Astrocyte of the spinal cord (primary cell): ENCODE measurements at places on chromosomes 11 and 22.

DNA sequence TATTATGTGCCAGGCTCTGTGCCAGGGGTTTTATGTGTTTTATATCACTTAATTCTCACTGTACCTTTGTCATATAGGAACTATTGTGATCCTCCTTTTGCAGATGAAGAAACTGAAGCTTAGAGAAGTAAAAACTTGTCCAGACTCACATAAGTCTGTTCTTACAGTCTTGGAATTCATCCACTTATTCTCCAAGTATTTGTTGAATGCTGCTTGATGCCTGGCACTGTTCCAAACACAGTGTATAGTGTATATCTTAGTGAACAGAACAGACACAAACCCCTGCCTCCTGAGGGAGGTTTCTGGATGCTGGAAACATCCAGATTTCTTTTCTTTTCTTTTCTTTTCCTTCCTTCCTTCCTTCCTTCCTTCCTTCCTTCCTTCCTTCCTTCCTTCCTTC lies 29.0 kb upstream of the FGF3 start:
- no peak for DNase-seq

- no peak for DNase-seq
Observed at GRCh38 chr22:31958625-31959239, 14.4 kb downstream of the YWHAH start.

GRCh38 chr11:57428643-57429042 lies 1.7 kb upstream of the SLC43A3 start:
- DNase-seq = no peak

GRCh38 chr22:39489094-39490068 lies 12.7 kb upstream of the MIEF1 start:
- no peak for DNase-seq
